ENCODE measurements at places on chromosomes 7 and 10.

DNA sequence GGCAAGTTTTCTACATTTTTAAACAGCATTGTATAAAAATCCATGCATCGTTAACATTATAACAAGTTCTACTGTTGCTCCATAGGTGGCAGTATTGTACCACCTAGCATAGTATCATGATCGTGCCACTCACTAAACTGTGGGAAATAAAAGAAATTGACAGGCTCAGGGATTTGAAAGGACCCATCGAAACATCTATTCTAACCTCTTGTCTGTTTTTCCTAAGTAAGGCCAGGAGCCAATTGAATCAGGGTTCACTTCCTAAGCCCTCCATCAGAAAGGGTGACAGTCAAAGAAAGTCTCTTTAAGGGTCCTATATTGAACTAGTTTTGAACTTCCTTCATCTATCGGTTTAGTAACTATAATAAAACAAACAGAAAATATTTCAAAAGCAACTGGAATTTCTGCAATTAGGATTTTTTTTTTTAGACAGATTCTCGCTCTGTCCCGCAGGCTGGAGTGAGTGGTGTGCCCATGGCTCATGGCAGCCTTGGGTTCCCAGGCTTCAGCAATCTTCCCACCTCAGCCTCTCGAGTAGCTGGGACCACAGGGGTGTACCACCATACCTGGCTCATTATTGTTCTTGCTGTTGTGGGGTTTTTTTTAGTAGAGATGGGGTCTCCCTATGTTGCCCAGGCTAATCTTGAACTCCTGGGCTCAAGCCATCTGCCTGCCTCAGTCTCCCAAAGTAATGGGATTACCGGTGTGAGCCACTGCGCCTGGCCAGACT lies 9.4 kb downstream of the HACD1 start:
- DNase-seq: no peak

- DNase-seq: no peak
Observed at GRCh38 chr10:73088304-73088703, 8.4 kb downstream of the P4HA1 start.

GRCh38 chr10:124918191-124918830 lies 23.6 kb upstream of the ZRANB1 start:
- DNase-seq: no peak

GRCh38 chr7:131602994-131603372 lies 46.6 kb upstream of the PODXL start:
- DNase-seq: no peak

- no peak for DNase-seq
Observed at GRCh38 chr10:5858811-5859210, 30.9 kb downstream of the ANKRD16 start.

DNA sequence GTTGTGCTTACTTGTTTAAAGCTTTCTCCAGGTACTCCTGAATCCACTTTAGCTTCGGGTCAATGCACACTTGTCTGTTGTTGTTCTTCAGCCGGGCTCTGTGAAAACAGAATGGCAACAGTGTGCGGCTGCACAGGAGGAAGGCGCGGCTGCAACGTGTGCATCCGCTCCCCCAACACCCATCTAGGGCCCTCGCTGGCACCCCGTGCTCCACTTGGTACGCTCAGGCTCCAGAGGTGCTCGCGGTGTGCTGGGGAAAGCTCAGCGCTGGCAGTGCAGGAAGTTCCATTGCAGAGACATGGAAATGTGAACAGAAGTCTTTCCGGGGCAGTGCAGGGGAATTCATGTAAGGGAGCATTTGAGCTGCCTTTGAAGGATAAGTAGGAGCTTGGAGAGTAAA lies 6.3 kb downstream of the CXCL12 start:
- DNase-seq: no peak

GRCh38 chr7:149306854-149307253 lies 44.9 kb downstream of the ZNF783 start:
- DNase-seq: no peak

All from stimulated activated CD8-positive, alpha-beta memory T cell treated with anti-CD3 and anti-CD28 coated beads, Interleukin-7, amount 100 ng/mL, for 24 hours (primary cell).